Inflammatory macrophage (primary cell): ENCODE measurements at places on chromosomes 13 and 19.

DNA sequence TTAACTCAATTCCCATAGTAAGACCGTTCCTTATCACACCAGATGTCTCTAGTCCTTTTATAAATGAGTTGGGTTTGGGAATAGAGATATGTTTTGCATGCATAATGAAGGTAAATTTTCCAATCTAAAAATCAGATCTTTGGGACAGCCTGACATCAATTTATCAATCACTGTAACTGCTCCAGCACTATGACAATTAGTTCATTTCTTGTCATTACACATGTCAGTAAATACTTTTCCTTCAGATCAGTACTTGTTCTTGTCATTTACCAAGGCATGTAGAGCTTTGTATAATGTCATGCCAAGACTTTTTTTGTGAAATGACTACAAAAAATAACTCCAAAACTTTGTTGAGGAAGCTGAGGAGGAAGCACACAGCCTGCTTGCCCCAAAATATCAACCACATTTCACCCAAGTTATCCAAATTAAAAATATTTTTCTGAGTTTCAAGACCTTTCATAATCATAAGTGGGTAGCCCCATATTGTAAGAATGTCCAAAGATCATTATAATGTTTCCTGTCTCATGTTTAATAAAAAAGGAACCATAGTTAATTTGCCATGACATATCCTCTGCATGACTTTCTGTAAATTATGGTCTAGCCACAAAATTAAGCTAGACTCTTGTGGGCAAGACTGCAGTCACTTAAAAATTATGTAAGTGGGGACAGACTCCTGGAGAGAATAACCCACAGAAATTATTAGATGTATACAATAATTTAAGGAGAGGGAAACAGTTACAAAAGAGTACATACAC, 586.8 kb downstream of the TBC1D4 start:
- DNase-seq, result no peak

DNA sequence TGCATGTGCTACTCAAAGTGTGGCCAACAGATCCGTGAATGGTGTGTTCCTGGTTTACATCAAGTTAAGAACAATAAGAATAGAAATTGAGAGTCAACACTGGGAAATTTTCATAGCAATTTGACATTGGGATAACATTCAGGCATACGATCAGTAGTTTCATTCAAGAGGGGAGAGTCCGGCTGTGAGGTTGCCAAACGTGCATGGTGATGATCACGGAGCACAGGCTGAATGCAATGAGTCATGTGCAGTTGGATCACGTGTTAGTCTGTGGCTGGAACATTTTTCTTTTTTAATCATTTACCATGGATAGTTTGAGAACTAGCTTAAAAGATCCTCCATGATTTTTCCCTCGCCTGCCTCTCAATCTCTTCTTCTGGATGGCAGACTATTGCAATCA, 2.5 kb upstream of the DCT start:
- no peak for DNase-seq

DNA sequence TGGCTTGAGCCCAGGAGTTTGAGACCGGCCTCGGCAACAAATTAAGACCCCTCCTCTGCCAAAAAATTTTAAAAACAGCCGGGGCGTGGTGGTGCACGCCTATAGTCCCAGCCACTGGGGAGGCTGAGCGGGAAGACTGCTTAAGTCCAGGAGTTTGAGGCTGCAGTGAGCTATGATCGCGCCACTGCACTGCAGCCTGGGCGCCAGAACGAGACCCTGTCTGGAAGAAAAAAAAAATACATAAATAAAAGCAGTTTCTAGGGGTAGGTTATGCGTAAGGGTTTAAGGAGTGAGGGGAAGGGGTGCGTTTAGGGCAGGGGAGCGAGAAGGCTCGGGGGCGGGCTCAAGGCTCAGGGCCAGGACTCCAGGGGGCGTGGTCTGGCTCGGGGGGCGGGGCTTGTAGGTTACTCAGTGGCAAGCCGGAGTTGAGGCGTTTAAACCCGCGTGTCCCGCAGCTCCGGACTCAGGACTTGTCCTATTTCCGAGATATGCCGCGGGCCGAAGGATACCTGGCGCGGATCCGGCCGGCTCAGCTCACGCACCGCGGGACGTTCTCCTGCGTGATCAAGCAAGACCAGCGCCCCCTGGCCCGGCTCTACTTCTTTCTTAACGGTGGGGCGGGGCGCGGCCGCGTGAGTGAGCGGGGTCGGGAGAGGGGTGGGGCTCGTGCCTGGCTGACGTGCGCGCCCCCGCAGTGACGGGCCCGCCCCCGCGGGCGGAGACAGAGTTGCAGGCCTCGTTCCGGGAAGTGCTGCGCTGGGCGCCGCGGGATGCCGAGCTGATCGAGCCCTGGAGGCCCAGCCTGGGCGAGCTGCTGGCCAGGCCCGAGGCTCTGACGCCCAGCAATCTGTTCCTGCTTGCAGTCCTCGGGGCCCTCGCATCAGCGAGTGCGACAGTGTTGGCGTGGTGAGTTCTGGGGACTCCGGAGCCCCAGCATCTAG, 10.7 kb downstream of the SPACA6 start:
- peak; percentile 94 for DNase-seq

DNA sequence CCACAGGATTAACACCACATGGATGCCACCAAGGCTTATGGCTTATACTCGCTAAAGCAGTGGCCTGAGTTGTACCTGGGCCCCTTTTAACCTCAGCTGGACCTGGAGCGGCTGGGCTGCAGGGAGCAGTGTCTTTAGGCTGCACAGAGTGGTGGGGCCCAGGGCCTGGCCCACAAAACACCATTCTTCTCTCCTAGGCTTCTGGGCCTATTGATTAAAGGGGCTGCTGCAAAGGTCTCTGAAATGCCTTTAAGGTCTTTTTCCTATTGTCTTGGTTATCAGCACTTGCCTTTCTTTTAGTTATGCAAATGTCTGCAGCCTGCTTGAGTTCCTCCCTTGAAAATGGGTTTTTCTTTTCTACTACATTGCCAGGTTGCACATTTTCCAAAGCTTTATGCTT, 973.9 kb upstream of the PRR20A start:
- DNase-seq, result no peak

GRCh38 chr19:29001597-29002245, 211.2 kb downstream of the UQCRFS1 start:
- DNase-seq, result no peak

- no peak for DNase-seq
Observed at GRCh38 chr13:31794452-31794851, 55.1 kb downstream of the RXFP2 start.

DNA sequence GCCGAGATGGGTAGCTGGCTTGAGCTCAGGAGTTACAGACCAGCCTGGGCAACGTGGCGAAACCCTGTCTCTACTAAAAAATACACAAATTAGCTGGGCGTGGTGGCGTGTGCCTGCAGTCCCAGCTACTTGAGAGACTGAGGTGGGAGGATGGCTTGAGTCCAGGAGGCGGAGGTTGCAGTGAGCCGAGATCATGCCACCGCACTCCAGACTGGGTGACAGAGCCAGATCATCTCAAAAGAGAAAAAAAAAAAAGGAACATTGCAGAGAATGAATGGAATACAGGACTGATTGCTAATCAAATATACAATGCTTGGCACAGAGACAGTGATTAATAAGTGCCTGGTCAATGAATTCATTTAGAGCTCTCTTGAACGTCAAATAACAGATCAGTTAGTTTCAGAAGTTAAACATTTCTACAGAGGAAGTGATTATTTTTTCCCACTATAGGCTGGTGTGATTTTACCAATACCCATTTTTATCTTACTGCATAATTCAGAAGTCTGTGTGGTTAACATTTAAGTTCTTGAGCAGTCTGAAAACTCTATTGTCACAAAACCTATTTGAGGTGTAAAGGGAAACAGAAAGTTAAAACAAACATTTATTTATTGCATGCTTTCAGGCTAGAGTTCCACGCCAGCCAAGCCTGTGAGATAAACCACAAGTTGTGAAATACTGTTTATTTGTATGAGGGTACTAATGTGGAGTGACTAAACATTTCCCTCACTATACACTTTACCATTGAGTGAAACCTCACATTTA, 7.7 kb upstream of the TBC1D4 start:
- DNase-seq, result peak; percentile 73

- DNase-seq, result no peak
Observed at GRCh38 chr19:30871979-30872378, 477.3 kb downstream of the TSHZ3 start.

DNA sequence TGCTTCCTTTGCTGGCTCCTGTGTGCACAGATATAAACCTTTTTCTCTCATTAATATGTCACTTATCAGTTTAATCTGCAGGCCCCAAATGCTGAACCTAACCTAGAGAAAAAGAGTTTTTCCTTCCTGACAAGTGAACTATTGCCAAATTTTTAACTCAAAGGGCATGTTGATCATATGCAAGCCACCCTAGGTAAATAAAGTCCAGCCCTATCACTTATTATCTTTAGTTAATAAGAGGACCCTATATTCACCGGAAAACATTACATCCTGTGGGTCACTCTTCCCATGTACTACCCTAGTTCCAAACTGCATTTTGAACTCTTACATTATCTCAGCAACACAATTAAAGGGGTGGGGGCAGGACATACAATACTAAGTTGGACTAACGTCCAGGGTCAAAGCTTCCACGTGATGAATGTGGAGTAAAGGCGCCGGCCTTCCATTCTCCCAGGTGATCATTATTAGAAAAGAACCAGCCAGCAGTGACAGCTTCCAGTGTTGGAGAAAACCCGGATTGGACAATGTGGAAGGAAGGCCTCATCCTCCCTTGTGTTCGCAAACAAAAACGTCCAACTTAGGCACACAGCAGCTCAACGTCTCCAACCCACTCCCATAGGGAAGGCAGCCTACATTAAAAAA, 86.6 kb downstream of the STK24 start:
- DNase-seq, result no peak

GRCh38 chr13:91132786-91133185, 214.7 kb upstream of the MIR17HG start:
- no peak for DNase-seq
